ENCODE measurements at places on chromosomes 6 and 20. TPM values are rescaled to one million over a fixed set of nuclear protein-coding genes. Genes with fewer than 3 reads are reported as not detected.
A peak's percentile ranks its signal among the peaks of the same experiment; 100 is the strongest.

The GGTLC1 gene
- total RNA-seq, result not detected

The OPN5 gene
- not detected for total RNA-seq

The PERP gene
- 38.2 TPM for total RNA-seq

The TMEM63B gene
- 13.6 TPM for total RNA-seq

The GATA5 gene
- total RNA-seq, result not detected

The SLC17A2 gene
- not detected for total RNA-seq

The MYT1 gene
- 0.16 TPM for total RNA-seq

The NNAT gene
- total RNA-seq, result 125 TPM

The KHDRBS2 gene
- total RNA-seq, result 0.16 TPM

DNA sequence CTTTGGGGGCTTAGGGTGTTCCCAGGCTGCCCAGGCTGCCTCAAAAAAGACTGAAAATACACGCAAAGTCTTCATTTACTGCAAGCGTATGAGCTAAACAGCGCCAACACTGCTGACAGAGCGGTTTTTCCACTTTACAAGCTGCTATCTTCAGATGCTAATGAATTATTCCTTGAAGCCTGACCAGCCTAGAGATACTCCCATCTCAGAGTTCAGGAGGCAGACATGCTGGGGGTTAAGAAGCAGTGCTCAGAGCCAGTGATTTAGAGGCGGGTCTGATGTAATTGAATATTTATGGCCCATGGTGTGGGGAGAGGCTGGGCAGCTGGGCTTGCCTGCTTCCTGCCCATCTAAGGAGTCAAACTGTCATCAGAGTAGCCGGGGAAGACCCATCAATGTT lies 241.4 kb downstream of the SLC24A3 start:
- H3K27me3 ChIP-seq, result no peaks in the 10 kb centered on the region
- no peak for DNase-seq
- H3K36me3 ChIP-seq, result no peaks in the 10 kb centered on the region
- H3K4me1 ChIP-seq, result peaks cover 70% of the 10 kb centered on the region
- no peak overlapping the region for H3K4me3 ChIP-seq

- no peak overlapping the region for H3K4me3 ChIP-seq
- no peaks in the 10 kb centered on the region for H3K36me3 ChIP-seq
- no peak for DNase-seq
- no peaks in the 10 kb centered on the region for H3K27me3 ChIP-seq
- peak overlapping the region; percentile 73 for H3K27ac ChIP-seq
- H3K4me1 ChIP-seq, result peaks cover 100% of the 10 kb centered on the region
These were observed 22.6 kb downstream of the TOP1 start for GRCh38 chr20:41051009-41051825.

DNA sequence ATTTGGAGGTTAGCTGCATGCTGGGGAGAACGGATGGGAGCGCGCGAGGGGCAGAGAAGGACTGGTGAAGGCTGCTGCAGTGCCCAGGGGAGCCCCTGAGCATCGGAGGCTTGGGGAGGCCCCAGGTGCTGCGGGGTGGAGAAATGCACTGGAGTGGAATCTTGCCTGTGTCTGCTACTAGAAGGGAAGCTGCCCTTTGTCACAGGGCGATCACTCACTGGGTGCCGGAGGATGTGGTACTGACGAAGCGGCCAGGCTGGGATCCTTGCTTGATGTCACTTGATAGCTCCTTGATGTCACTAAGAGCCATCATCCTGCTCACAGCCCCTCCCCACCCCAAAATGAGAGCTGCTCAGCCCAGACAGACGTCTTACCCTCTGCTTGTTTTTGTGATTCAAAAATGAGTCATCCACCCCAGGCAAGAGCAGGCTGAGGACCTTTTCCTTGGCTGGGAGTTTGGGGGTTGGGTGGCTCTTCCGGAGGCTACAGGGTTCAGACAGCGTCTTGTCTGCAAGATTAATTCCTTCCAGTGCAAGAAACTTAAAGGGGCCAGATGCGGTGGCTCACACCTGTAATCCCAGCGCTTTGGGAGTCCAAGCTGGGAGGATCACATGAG lies 62.6 kb upstream of the PMEPA1 start:
- no peaks in the 10 kb centered on the region for H3K27me3 ChIP-seq
- no peak overlapping the region for H3K4me3 ChIP-seq
- H3K36me3 ChIP-seq, result no peaks in the 10 kb centered on the region
- H3K4me1 ChIP-seq, result peaks cover 4% of the 10 kb centered on the region
- DNase-seq, result peak; percentile 33
- no peak overlapping the region for H3K27ac ChIP-seq

GRCh38 chr20:62618611-62619529 lies 23.4 kb upstream of the SLCO4A1 start:
- H3K4me3 ChIP-seq, result no peak overlapping the region
- peaks cover 24% of the 10 kb centered on the region for H3K4me1 ChIP-seq
- DNase-seq, result no peak
- H3K27ac ChIP-seq, result peak overlapping the region; percentile 51

DNA sequence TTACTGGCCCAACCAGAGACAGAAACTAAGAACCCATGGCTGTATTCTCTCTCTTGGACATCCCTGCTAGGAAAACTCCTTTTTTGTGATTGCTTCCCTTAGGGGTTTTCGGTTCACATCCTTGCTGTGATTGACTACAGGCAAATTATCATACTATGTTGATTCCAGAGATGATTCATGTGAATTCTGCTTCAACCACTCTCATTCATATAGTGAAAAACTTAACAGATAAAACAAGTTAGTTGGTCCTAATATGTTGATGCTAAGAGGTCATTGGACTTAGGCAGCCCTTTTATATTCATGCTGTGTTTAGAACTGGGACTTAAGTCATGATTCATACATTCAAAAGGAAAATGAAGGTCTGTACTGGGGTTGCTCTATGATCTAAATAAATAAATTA lies 76.9 kb upstream of the CCN2 start:
- no peaks in the 10 kb centered on the region for H3K36me3 ChIP-seq
- DNase-seq, result no peak
- no peaks in the 10 kb centered on the region for H3K27me3 ChIP-seq
- no peak overlapping the region for H3K4me3 ChIP-seq
- peaks cover 5% of the 10 kb centered on the region for H3K4me1 ChIP-seq

DNA sequence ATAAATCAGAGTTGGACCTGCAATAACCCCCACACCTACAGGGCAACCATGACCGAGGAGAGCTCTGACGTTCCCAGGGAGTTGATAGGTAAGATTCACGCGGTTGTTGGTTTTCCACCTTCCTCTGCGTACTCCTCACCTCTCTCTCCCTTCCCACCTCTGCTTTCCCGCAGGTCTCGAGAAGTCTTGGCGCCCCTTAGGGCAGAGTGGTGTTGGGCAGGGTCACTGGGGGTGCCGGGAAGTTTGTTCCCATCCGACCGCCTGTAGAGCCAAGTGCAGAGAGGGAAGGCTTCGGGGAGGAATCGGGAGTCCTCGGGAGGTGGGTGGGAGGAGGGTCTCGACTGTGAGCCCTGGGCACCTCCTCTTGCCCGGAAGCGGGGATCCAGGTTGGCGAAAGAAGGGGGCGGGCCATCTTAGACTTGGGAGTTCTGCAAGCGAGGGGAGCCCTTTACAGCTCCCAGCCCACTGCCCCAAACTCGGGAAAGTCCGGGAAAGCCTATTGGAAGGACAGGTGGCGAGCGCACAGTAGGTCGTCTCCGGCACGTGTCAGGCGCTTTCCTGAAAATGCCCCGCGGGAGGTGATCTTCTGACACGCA lies 672 bp downstream of the CARMIL1 start:
- DNase-seq, result peak; percentile 68
- H3K27me3 ChIP-seq, result peaks cover 10% of the 10 kb centered on the region
- peak overlapping the region; percentile 66 for H3K27ac ChIP-seq
- no peaks in the 10 kb centered on the region for H3K36me3 ChIP-seq

GRCh38 chr6:154757352-154758050 lies 24.3 kb downstream of the SCAF8 start:
- no peaks in the 10 kb centered on the region for H3K27me3 ChIP-seq
- H3K4me3 ChIP-seq, result no peak overlapping the region
- H3K27ac ChIP-seq, result no peak overlapping the region
- H3K36me3 ChIP-seq, result no peaks in the 10 kb centered on the region

GRCh38 chr6:54074578-54075195 lies 36.6 kb upstream of the MLIP start:
- H3K36me3 ChIP-seq, result no peaks in the 10 kb centered on the region
- no peaks in the 10 kb centered on the region for H3K4me1 ChIP-seq
- no peak overlapping the region for H3K4me3 ChIP-seq
- no peaks in the 10 kb centered on the region for H3K27me3 ChIP-seq

DNA sequence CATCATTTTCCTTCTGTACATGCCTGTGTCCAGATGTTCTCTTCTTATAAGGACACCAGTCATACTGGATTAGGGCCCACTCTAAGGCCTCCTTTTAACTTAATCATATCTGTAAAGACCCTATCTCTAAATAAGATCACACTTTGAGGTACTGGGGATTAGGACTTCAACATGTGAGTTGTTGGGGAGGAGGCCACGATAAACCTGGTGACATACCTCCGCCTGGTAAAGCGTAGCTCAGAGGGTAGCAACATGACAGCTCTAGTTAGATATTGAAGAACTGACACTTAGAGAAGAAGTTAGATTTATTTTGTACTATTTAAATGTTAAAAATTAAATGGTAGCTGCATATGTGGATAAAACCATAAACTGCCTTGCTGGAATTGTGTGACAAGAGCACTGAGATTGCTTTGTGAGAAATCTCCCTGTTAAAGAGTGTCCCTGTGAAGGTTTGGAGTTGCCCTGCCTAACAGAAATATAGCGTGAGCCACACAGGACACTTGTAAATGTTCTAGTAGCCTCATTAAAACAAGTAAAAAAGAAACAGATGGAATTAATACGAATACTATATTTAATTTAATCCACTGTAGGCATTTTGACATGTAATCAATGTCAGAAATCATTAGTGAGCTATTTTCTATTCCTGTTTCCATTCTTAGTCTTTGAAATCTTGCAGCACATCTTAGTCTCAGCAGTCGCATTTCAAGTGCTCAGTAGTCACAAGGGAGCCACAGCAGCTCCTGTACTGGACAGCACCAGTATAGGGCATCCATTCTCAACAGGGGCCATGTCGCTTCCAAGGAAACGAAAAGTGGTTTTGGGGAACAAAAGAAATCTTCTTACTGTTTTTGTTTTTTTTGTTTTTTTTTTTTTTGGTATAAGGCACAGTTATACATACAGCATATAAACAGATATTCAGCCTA lies 13.4 kb downstream of the PLCB1 start:
- H3K4me1 ChIP-seq, result peaks cover 17% of the 10 kb centered on the region
- H3K4me3 ChIP-seq, result no peak overlapping the region
- DNase-seq, result no peak
- H3K36me3 ChIP-seq, result no peaks in the 10 kb centered on the region
- H3K27me3 ChIP-seq, result no peaks in the 10 kb centered on the region
- H3K27ac ChIP-seq, result no peak overlapping the region

- no peaks in the 10 kb centered on the region for H3K4me1 ChIP-seq
- no peaks in the 10 kb centered on the region for H3K36me3 ChIP-seq
- no peaks in the 10 kb centered on the region for H3K27me3 ChIP-seq
- DNase-seq, result no peak
- H3K4me3 ChIP-seq, result no peak overlapping the region
These were observed 32.7 kb upstream of the PROKR2 start for GRCh38 chr20:5349448-5349847.

DNA sequence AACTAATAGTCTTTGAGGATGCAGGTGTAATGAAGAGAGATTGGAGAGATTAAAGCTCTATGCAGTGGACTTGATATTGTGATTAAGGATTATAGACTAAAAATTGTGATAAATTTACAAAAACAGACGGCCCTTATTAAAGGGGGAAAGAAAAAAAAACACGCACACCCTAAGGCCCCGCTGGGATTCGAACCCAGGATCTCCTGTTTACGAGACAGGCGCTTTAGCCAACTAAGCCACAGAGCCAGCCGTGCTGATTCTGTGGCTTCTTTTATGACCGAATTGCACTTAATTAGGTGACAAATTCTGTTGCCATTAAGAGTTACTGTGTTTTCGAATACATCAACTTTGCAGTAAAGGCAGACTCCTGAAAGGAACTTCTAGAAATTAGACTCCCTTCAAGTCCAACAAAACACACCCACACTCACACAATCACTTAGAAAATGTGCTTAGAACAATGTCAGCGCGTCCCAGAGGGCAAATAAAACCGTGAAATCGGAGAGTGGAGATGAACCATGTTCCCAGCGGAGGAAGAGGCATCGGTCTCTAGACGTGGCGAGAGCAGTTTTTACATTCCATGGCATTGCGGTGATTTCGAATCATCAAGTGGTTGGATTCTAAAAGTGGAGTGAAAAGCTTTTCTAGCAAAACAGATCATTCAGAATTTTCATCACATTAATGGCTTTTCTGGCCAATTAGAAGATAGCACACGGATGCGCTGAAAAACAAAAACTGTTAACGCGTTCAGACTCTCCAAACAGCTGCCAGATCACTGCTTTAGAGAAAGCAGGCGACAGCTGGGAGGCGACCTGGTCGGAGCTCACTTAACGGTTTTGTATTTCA lies 122.6 kb downstream of the GPX5 start:
- peaks cover 11% of the 10 kb centered on the region for H3K4me1 ChIP-seq
- DNase-seq, result no peak
- peak overlapping the region; percentile 18 for H3K4me3 ChIP-seq
- no peak overlapping the region for H3K27ac ChIP-seq

- no peaks in the 10 kb centered on the region for H3K27me3 ChIP-seq
- no peak for DNase-seq
- H3K36me3 ChIP-seq, result no peaks in the 10 kb centered on the region
These were observed 474.9 kb upstream of the JARID2 start for GRCh38 chr6:14771016-14771415.

GRCh38 chr6:113318575-113318917 lies 538.6 kb upstream of the MARCKS start:
- H3K4me3 ChIP-seq, result no peak overlapping the region
- no peak for DNase-seq
- H3K36me3 ChIP-seq, result no peaks in the 10 kb centered on the region
- H3K27ac ChIP-seq, result no peak overlapping the region

DNA sequence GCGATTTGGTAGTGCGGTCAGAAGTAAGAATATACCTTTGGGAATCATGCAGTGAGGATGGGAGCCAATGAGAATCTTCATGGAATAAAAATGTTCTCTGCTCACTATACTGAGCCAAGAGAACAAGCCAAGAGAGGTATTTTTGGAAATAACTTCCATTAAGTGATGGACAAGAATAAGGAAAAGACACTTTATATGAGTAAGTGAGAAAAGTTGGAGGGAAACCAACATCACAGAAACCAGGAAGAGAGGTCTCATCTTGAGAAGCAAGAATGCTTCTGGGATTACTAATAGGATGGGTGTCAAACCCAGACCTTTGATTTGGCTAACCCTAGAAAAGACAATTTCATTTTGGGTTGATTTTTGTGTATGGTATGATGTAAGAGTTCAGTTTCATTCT lies 181.2 kb upstream of the JAG1 start:
- peaks cover 12% of the 10 kb centered on the region for H3K4me1 ChIP-seq
- no peak overlapping the region for H3K4me3 ChIP-seq
- no peaks in the 10 kb centered on the region for H3K27me3 ChIP-seq
- DNase-seq, result no peak

DNA sequence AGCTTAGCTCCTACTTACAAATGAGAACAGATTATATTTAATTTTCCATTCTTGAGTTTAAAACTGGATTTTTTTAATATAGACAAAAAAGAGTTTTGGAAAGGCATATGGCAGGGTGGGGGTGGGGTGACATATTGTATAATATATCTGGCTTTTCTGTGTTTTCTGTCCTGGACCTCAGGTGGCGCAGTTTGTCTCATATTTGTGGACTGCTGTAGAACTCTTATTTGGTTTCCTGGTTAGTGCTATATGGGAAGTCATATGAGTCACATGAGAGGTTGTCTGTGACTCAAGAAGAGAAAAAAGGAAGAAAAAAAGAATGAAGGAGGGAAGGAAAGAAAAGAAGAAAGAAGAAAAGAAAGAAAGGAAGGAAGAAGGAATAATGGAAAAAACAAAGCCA lies 131.8 kb downstream of the CLVS2 start:
- H3K4me1 ChIP-seq, result no peaks in the 10 kb centered on the region
- no peaks in the 10 kb centered on the region for H3K27me3 ChIP-seq
- no peaks in the 10 kb centered on the region for H3K36me3 ChIP-seq
- no peak overlapping the region for H3K27ac ChIP-seq

GRCh38 chr6:136793363-136793762 lies 1.1 kb upstream of the MAP3K5 start:
- peak overlapping the region; percentile 97 for H3K27ac ChIP-seq
- H3K4me1 ChIP-seq, result no peaks in the 10 kb centered on the region
- no peak for DNase-seq
- H3K4me3 ChIP-seq, result peak overlapping the region; percentile 69
- no peaks in the 10 kb centered on the region for H3K27me3 ChIP-seq

Measured in sigmoid colon (tissue), 7 donors.